ENCODE measurements at places on chromosomes 6 and 20. TPM values are rescaled to one million over a fixed set of nuclear protein-coding genes. Genes with fewer than 3 reads are reported as not detected.

The NOX3 gene
- polyA plus RNA-seq, result not detected

The OOEP gene
- not detected for polyA plus RNA-seq

The TRAPPC3L gene
- polyA plus RNA-seq, result 0.19 TPM

The CLVS2 gene
- polyA plus RNA-seq, result not detected

The LZTS3 gene
- polyA plus RNA-seq, result 2.0 TPM

The DSP gene
- 3.6 TPM for polyA plus RNA-seq

The ID4 gene
- 0.32 TPM for polyA plus RNA-seq

The GJA1 gene
- polyA plus RNA-seq, result 261 TPM

The GZF1 gene
- 17.2 TPM for polyA plus RNA-seq

The SLC17A4 gene
- polyA plus RNA-seq, result not detected

The HSPA12B gene
- 0.09 TPM for polyA plus RNA-seq

The TNNC2 gene
- 0.45 TPM for polyA plus RNA-seq

The HMGN4 gene
- 59.0 TPM for polyA plus RNA-seq

The GPX5 gene
- not detected for polyA plus RNA-seq

The UFL1 gene
- polyA plus RNA-seq, result 12.9 TPM

The LBP gene
- polyA plus RNA-seq, result not detected

The NAA20 gene
- 85.1 TPM for polyA plus RNA-seq

The YWHAB gene
- polyA plus RNA-seq, result 148 TPM

All from AG04450 (cell line).